ENCODE measurements at places on chromosomes 6 and 20.

DNA sequence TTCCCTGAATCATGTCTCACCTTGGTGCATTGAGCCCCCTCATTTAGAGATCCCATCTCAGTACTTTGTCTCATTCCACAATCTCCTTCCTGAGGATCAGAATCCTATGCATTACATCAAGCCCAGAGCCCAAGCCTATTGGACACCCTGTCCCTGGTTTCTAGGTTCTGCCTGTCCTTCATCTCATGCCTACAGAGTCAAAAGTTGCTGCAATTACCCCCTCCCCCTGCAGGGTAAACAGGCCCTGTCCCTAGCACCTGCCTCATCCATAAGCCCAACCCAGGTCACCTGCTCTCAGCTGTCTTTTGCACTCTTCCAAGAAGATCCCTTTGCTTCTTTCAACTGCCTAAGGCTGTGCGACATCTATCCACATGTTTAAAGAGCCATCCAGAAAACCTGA is 93.9 kb downstream of the SPTLC3 start:
- DNase-seq = no peak

- DNase-seq = no peak
Observed at GRCh38 chr6:13217206-13217905, 111.0 kb downstream of the TBC1D7 start.

GRCh38 chr6:15507221-15507620 is 155.6 kb downstream of the DTNBP1 start:
- no peak for DNase-seq

DNA sequence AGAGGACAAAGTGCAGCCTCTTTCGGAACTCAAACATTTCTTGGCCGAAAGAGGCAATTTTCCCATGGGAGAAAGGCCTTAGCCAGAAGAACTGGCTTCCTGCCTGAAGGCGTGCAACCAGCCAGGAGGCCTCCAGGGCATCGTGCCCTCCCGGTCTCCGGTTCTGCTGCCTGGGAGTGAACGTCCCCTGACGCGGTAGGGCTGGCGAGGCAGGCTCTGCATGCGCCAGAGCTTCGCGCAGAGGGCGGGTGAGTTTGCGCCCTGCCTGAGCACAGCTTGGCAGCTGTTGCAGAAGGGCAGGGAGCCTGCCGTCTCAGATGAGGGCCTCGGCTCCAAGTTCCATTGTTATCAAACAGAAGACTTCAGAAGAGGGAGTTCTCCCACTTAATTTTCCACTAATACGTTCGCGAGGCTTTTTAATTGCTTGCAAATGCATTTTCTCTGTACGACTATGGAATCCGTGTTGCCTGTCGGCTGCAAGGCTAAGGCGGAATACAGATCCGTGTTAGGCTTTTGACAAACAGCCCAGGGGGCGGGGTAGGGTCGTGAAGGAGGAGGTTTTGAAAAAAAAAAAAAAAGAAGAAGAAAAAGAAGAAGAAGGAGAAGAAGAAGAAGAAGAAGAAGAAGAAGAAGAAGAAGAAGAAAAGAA is 5.5 kb upstream of the TFAP2D start:
- no peak for DNase-seq

DNA sequence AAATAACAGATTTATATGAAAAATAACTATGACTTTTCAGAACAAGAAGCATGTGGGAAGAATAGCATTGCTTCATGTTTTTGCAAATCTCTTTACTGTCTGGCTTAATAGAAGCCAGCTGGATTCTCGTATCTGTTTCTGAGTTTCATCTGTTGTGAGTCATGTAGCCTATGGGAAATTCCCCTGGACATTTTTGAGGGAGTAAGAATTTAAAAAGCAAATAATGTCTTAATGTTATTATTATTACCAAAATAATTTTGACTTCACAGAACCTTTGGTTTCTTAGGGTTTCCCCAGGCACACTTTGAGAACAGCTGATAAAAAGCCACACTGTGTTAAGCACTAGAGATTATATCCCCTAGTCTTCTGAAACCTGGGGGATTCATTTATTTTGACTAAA is 75.8 kb downstream of the SYCP2L start:
- DNase-seq = no peak

- DNase-seq = no peak
Observed at GRCh38 chr6:40962241-40962640, 76.8 kb downstream of the UNC5CL start.

DNA sequence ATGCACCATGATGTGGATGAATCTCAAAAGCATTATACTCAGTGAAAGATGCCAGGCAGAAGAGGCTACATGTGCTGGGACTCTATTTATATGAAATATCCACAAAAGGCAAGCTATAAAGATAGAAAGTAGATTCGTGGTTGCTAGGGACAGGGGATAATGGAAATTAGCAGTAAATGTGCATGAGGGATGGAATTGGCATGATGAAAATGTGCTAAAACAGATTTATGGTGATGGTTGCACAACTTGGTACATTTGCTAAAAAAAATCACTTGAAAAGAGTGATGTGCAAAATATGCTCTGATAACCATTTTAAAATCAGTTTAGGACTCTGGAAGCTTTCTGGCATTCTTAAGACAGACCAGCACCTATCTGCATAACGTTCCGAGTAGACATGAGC is 61.6 kb downstream of the ALDH8A1 start:
- DNase-seq = no peak

DNA sequence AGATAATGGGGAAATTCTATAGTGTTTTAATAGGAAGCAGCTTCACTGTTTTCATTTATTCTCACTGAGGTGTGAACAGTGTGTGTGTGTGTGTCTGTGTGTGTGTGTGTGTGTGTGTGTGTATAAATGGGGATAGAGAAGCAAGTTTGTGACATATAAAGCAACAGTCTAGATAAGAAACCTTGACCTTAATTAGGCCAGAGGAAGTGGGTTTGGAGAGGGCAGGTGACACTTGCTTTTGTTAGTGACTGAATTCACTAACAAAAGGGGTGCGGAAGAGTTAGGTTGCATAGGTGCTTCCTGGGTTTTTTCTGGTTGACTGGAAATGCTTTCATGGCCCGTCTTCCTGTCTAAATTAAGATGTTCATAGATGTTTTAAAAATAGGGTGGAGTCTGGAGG is 515.7 kb upstream of the FLRT3 start:
- DNase-seq = no peak

DNA sequence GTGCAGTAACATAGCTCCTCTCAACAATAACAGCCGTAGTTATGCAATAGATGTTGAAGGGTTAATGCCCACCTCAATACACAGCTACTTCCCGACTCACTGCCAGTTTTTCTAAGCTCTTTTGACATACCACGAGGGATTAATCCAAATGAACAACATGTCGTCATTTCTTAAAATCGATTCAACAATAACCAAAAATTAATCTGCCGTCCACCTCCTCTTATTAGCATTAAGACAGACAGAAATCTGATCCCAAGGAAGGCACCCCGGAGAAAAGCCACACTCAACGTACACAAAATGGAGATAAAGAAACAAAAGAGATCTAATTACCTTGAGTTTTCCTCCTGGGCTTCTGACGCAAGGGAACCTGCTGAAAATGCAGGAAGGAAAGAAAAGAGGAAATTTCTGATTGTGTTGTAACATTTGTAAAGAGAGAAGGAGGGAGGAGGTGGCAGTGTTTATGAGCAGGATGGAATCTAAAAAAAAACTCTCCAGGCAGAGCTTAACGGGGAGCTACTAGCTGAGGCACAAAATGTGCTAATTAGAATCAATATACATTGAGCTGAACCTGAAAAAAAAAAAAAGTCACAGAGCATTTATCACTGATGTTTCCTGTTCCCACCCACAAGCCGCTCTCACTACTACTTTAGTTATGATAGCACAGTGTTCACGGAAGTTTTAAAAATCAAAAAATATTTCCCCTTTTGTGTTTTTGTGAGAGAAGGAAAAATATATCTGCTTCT is 109.3 kb downstream of the IPCEF1 start:
- DNase-seq = peak; percentile 79

- peak; percentile 70 for DNase-seq
Observed at GRCh38 chr20:36199345-36200257, 36.7 kb upstream of the AAR2 start.

- no peak for DNase-seq
Observed at GRCh38 chr6:129485746-129486145, 224.2 kb downstream of the ARHGAP18 start.

- DNase-seq = no peak
Observed at GRCh38 chr20:9261781-9262180, 192.9 kb downstream of the PLCB4 start.

- no peak for DNase-seq
Observed at GRCh38 chr6:165600606-165601005, 62.4 kb downstream of the PDE10A start.

GRCh38 chr6:12065321-12066140 is 53.4 kb downstream of the HIVEP1 start:
- DNase-seq = no peak

DNA sequence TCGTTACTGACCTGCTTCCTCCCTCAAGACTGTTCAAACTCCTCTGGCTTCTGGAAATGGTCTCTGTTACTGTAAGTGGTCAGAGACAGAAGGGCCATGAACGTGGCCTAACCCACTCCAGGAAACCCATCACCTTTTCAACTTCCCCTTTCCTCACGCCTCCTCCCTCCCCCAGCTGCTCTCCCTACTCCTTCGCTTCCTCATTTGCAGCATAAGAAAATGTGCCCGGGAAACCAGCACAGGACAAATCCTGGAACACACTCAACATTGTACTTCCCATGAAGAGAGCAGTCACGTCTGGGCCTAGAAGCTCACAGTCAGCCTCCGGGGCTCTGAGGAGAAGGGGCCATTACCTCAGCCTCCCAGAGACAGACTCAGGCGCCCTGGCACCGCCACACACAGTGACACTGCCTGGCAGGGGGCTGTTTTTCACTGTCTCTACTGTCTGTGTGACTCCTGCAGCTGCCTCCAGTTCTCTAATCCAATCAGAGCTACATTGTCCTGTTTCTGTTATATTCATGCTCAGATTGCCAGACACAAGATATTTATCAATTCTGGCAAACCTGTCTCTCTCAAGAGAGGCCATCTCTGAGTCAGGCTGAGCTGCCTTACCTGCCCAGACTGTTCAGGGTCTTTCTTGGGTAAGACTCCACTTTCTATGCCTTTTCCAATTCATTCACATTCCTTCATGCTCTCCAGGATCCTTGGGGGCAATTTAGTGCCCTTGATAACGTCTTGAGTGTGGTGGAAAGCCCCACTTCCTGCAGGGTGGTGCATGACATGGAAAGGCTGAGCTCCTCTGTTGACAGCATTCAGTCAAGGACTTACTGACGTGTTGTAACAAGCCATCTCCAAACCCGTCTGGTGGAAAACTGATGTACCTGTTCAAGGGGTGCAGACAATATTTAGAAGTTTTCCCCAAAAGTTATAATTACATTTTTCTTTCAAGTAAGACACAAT is 242.2 kb downstream of the HIVEP2 start:
- no peak for DNase-seq

DNA sequence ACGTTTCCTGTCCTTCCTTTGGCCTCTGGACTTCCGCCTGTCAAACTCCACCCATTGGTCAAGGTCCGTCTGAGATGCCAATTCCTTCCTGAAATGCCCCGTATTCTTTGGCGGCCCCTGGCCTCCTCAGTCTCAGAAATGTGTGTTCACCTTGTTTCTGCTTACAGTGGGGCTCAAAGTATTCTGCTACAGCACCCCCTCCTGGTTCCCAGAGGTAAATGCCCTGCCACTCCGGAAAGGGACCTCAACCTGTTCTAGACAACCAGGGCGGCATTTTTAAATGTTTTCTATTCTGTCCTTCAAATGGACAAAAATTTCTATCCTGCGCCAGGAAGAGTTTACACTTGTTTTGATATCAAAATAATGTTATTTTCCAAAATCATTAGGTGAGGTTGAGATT is 12.1 kb upstream of the PAX1 start:
- no peak for DNase-seq

DNA sequence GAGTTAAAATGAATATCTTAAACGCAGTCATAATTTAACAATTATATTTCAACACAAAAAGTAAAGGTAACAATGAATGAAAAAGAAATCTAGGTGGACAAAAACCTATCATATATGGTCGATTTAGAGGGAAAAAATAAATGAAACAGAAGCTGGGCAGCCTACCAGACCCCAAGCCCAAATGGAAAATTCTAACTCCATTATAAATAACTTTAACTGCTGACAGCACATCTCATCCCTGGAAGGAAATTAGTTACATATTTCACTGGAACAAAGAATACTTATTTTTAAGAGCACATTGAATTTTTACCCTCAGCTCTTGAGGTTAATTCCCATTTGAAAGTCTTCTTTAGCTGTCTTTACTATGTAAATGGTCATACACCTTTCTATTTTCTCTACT is 39.1 kb downstream of the COL12A1 start:
- DNase-seq = no peak

DNA sequence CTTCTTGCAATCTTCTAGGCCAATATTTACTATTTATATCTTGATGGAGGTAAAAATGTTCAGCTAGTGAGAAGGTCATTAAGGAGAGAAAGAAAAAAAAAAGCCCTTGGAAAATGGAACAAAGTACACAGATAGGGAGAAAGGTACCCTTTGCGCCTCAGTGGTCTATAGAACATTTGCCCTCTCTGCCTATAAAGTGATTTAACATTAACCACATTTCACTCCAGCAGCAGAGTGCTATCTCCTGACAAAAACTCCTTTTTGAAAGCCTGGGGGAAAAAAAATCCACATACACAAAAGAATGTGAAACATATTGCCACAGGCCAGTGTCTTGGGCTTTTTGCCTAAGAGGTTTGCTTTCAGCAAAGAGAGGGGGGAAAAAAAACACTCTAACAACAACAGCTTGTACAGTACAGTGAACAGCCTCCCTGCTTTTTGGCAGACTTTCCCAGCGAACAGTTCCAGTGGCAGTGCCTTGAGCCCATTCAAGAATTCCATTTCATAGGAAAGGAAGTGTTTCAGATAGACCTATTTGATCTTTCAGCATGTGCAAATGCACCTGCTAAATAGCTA is 695 bp downstream of the ARHGAP18 start:
- DNase-seq = no peak

- DNase-seq = no peak
Observed at GRCh38 chr20:17961587-17961940, 7.0 kb downstream of the SNX5 start.

DNA sequence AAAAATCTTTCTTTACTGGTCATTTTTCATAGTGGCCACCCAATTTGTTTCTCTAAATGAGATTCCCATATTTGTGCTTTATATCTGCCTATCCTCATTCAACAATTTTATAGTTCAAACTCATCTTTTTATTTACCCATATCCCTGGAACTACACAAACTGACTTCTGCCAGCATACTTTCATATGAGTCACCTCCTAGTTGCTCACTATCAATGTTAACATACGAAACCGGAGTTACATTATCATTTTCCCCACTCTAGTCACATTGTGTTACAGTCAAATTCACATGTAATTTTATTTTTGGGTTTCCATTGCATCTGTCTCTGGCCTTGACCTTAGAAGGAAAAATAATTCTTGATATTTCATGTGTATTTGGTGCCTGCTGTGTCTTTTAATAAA is 499.4 kb downstream of the MAFB start:
- no peak for DNase-seq

GRCh38 chr20:57868310-57868709 is 158.5 kb upstream of the PMEPA1 start:
- DNase-seq = no peak

GRCh38 chr6:19603721-19604120 is 233.4 kb upstream of the ID4 start:
- no peak for DNase-seq

Data from T-helper 2 cell (primary cell).